GM04504 (cell line): ENCODE measurements at places on chromosomes 13 and 19.

DNA sequence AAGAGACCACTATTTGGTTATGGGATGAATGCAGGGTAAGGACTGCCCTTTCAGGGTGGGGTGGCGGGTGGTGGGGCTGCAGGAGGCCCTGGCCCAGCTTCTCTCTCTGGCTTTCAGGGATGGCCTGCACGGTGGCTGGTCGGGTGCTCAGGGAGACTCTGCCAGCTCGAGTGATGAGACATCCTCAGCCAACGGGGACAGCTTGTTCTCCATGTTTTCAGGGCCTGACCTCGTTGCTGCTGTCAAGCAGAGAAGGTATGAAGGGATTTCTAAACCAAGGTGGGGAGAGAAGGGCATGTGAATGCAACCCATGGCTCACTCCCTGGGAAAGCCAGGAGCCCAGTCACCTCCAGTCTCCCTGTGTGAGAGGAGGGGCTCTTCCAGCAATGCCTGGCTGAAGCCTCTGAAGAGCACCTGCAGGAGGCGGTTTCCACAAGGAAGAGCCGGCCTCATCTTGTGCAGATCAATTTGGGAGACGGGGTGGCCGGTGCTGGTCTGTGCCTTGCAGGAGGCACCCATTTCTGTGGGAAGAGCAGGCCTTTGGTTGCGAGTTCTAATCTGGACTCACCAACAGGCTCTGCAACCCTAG lies 16.0 kb upstream of the GPI start:
- no peak for DNase-seq

DNA sequence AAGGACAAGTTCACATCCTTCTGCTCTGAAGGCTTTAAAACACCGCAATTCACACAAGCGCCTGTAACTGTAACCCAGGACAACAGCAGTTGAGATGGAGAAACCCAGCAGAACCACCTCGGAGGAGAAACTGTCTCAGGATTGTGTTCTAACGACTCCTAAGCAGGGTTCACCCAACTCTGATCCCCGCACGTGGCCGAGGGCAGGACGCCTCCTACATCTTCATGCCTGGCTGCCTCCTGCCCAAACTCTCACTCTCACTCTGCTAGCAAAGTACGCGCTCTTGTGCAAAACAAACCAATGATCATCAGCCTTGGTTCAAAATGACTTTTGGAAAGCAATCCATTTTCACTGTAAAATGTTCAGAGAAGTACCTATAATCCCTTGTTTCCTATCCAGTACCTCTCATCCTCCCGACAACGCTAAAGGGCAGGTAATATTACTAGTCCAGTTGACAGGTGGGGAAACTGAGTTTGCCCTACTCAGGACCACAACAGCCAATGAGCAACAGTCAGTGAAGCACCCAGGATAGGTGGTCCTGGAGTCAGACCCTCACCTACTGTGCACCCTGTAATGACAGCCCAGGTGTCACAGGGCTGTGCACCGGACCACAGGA lies 25.6 kb downstream of the EPS15L1 start:
- no peak for DNase-seq

DNA sequence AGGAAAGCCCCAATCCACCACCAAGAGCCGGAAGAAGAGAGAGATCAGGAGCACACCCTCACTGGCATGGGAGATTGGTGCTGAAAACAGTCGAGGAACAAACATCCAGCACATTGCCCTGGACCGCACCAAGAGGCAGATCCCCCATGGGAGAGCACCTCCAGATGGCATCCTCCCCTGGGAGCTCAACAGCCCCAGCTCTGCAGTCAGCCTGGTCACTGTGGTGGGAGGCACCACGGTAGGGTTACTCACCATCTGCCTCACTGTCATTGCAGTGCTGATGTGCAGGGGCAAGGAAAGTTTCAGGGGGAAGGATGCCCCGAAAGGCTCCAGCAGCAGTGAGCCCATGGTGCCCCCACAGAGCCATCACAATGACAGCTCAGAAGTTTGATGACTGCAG lies 110.2 kb downstream of the STOML3 start:
- DNase-seq: no peak

- no peak for DNase-seq
Observed at GRCh38 chr19:12629215-12629614, 18.5 kb downstream of the ZNF791 start.

DNA sequence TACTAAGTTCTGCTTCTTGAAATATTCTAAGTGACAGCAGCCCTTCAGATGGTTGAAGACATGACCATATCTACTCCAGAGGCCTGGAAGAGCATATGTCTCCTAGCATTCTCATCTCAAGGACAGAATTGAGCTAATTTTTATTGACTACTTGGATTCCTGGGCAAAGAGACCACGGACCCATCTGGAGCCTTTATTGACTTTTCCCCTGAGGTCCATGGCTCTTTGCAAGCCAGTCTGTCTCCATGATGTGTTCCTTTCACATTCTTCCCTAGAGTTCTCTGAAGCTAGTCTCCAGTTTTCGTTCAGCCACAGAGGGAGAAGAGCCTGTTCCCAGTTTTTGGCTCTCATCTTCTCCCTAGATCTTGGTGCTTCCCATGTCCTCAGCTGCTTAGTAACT lies 202.7 kb downstream of the PCCA start:
- no peak for DNase-seq

DNA sequence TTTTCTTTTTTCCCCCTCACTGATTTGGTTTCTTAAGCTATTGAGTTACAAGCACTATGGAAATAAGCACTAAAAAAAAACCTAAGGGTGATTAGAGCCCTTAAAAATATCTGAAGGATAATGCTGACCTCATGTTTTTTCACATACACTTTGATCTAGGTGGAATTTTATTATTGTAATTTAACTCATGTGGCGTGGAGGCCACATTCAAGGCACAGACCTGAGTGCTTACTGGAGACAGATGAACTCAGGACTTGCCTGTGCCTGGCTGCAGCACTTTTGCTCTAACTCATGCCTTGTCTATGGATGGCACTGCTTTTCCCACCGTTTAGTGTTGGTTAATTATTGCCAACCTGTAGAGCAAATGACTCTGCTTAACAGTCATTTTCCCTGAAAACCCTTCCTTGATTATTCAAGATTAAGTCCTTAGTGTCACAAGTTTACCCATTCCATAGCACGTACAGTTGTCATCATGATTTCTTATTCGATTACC lies 541.4 kb downstream of the GPC6 start:
- no peak for DNase-seq

DNA sequence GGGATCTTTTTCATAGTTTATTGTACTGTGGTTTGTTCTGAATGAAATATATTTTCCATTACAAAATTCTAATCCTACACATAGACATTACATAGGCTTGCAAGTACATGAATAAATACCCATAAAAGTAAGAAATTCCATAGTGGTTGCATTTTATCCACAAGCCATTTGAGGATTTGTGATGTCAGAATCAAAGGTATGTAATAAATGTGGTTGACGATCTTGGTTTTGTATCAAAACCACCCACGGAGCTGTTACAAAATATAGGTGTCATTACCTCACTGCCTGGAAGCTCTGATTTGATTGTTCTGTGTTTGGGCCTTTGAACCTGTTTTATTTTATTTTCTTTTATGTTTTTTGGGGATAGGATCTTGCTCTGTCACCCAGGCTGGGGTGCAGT lies 125.1 kb downstream of the NALCN start:
- no peak for DNase-seq

GRCh38 chr13:98892077-98892476 lies 85.8 kb downstream of the DOCK9 start:
- no peak for DNase-seq

DNA sequence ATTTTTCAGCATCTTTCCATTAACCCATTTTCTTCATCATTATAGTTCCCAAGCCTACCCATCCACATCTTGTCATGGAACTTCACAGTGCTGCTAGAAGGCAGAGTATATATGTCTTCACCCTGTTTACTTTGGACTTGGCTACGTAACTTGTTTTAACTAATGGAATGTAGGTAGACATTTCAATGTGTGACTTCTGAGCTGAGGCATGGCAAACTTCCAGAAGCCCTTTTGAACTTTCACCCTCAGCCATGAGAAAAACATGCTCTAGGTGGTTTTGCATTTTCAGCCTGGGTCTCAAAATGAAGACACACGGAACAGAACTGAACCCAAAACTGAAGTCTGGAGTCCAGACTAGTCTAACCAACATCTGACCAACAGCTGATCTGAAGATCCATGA lies 3.2 kb downstream of the TEX30 start:
- no peak for DNase-seq

DNA sequence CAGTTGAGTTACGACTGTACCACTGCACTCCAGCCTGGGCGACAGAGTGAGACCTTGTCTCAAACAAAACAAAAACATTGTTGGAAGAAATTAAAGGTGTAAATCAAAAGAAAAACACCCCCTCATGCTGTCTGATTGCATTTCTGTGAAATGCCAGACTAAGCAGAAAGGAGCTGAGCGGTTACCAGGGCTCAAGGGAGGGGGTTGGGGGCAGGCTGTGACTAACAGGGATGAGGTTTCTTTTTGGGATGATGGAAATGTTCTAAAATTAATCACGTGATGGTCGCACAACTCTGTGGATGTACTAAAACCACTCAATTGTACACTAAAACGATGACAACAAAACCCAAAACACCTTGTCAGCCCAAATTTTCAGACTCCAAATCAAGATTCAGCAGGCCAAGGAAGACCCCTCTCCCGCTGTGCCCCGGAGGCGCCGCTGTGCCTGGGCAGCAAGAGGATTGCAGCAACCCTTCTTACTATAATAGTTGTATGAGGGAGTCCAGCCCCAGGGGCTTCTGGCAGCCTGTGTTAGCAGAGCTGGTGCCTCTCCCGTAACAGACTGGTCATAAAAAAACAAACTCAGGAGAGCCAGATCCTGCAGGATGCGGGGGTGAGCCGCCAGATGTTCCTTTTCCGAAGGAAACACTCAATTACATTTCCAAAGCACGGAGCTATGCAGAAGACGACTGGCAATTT lies 20.9 kb downstream of the CAPS start:
- no peak for DNase-seq

DNA sequence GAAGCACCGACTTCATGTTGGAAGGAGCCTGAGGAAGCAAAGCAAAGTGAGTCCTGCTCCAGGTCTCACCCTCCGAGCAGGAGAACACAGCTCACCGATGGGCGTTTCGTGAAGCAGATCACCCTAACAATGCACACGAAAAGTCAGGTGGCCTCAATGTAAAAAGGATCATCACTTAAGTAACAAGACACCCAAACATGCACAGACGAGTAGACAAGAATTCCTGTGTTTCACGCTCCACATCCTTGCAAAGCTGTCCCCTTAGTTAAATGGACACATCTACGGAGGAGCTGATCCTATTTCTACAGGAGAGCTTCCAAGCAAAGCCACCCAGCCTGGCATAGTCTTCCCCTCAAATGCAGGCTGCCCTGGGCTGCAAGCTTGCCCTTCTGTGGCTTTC lies 66.2 kb downstream of the SLC15A1 start:
- no peak for DNase-seq

DNA sequence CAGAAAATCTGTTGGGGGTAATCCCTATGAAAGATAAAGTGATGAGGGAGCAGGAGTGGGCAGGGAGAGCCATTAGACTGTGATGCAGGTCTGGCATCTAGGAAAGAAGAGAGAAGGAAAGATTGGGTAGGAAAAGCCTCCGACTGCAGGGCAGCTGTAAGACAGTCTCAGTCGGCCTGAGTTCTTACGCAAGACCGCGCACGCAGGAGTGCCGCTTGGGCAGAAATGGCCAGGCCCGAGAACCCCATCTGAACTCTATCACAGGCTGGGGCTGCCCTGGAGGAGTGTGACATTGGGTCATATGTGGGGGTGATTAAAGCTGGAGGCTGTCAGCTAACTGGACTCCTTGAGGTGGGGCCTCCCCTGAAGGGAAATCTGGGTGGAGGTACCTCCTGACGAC lies 13.9 kb upstream of the FBXL3 start:
- DNase-seq: no peak

- no peak for DNase-seq
Observed at GRCh38 chr19:15378534-15379082, 979 bp downstream of the AKAP8 start.

- no peak for DNase-seq
Observed at GRCh38 chr13:94369972-94370436, 109.5 kb downstream of the DCT start.

GRCh38 chr13:71626421-71627117 lies 240.4 kb downstream of the DACH1 start:
- no peak for DNase-seq

DNA sequence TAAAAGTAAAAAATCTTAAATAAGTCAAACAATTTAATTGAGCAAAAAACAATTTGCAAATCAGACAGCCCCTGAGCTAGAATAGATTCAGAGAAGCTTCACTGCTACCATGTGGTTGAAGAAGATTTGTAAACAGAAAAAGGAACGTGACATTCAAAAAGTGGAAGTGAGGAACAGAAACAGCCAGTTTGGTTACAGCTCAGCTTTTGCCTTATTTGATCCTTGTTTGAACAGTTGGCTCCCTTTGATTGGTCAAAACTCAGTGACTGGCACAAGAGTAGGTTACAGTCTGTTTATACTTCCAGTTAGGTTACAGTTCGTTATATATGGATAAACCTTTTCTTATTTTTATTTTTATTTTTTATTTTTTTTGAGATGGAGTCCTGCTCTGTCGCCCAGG lies 5.8 kb downstream of the ZNF221 start:
- DNase-seq: no peak

DNA sequence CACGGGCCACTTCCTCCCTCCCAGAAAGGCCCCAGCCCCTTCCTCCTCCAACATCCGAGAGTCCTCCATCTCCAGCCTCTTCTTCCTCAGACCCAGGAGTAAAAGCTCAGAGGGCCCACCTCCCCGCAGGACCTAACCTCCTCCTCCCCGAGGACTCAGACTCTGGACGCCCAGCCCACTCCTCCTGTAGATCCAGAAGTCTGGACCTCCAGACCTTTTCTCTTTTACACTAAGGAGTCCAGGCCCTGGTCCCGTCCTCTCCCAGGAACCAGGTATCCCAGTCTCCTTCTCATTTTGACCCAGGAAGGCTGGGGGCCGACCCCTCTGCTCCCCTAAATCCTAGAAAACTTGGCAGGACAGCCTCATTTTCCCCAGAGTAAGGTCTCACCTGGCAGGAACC lies 1.9 kb upstream of the KLK8 start:
- DNase-seq: no peak

DNA sequence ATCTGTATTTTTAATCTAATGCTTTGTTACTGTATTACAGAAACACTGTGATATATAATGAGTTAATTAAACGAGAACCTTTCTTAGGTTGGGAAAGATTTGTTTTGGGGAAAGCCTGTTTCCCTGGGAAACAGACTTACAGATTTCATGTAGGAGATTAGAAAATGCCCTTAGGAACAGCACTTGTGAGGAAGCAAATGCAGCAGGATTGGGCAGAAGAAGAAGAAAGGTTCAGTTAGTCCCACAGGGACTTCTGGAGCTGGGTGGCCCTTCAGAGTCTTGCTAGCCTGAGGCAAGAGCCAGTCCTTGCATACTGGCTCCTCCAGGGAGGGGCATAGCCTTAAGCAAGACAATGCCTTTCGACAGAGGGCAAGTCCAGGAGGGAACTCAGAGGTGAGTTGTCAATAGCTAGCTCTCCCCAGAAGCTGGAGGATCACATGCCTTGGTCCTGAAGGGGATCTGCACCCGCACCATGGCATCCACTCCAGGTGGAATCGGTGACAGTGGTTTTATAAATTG lies 36.8 kb downstream of the N4BP2L1 start:
- no peak for DNase-seq

- DNase-seq: no peak
Observed at GRCh38 chr13:50928102-50928501, 18.5 kb downstream of the RNASEH2B start.

- DNase-seq: no peak
Observed at GRCh38 chr13:42211704-42212464, 60.1 kb upstream of the AKAP11 start.
